Naive thymus-derived CD8-positive, alpha-beta T cell (primary cell): ENCODE measurements at places on chromosomes 1 and 21.

DNA sequence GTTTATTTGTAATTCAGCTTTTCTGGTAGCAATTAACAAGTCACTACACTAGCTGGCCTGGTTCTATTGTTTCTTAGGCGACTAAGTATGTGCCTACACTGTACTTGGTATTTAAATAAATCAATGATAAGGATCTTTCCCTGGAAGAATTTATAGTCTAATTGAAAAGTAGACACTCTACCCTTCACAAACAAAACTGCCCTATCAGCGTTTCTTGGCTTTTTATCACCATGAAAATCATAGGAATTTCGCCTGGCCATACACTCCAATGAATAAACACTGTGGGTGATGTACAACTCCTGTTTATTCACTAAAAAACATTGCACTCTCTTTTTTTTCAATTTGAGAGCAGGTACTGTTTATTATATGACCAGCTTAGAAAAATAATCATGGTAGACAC, 702.9 kb upstream of the ADGRL2 start:
- no peak for DNase-seq

DNA sequence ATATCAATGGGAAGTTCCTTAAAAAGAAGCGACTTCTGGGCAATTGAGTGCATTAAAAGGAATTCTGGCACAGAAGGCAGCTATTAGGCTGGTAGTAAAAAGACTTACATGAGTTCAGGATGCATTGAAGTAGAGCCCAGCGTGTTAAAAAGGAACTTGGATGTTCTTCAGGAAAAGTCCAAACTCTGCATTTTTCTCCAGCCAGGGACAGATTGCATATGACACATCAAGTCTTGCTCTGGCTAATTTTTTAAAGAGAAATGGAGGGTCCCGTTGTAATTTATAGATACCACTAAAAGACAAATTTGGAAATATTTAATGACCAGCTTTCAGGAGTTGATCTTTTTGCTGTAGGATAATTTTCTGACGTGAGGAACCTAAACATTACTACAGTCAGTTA, 1.2 kb downstream of the TPRG1L start:
- DNase-seq: no peak

DNA sequence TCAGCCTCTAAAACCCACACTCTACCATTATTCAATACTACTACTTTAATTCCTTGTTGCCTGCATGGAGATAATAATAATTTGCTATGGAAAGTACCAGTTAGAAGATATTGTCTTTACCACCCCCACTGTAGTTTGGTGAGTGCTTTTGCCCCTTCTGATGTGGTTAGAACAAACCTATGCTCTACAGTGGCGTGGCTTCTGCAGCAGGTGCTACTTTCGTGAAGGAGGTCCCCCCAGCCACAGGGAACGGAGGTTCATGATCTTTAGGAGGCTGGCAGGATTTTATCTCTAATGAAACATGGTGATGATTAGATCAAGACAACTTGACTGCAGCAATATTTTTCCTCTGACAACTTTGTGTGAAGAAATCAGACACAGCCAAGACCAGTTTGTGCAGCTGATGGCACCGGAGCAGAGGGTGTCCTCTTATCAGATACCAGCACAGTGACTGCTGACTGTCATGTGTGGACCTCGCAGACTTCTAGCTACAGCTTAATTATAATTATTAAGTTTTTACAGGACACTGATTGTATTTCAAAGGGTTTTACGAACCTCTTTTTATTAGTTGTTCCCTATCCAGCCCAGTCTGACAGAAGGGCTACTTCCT, 10.7 kb upstream of the TCHH start:
- no peak for DNase-seq

- peak; percentile 58 for DNase-seq
Observed at GRCh38 chr21:15005391-15005790, 59.4 kb downstream of the NRIP1 start.

- DNase-seq: no peak
Observed at GRCh38 chr1:216643176-216643575, 80.1 kb downstream of the ESRRG start.

DNA sequence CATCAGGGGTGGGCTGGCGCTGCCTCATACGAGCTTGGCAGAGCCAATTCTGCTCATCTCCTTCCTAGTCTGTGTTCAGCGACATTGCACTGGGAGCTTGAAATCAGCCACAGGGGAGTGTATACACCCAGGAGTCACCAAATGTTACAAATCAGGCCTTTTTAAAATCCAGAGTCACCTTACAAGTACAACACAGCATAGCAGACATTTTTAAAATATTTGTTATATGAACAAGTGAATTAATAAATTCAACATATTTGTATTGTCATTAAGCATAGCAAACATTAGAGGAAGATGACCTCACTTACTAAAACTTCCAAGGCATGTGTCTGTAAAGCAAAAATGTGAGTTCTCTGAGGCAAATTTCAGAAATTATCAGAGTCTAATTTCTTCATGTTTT, 210.0 kb downstream of the HLX start:
- DNase-seq: no peak

DNA sequence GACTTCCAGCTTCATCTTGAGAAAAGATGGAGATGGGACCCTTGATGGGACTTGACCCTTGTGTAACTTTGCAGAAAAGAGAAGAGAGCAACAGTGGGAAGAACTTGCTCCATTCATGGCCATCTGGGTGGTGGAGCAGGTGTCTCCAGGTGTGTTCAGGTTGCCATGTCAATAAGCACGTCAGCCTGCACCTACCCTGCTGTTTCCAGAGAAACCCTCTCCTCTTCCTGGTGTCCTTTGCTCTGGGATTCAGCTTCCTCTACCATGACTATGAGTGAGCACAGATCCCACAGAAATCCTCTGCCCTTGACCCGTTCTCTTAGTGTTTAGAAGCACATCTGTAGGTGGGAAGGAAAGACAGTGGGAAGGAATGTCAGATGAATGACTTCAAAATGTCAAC, 21.8 kb upstream of the OTUD3 start:
- DNase-seq: no peak

DNA sequence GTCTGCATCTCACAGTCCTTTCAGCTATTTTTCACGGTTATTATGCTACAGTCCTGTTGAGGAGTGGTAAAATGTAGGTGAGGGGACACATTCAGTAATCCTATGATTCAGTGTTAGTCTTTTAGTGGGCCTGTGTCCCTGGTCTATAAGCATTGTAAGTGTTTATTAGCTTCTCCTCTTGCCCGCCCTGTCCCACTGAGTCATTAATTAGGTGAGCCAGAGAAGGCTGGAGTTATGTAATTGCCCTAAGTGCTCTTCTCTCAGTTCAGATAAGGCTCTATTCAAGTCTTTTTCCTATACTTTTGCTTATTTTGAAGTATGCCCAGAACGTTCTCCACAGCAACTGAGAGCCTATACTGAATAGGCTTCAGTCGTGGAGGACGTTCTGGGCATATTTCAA, 76.3 kb upstream of the ZRANB2 start:
- no peak for DNase-seq

GRCh38 chr1:202274611-202275010, 67.1 kb downstream of the UBE2T start:
- DNase-seq: peak; percentile 24

DNA sequence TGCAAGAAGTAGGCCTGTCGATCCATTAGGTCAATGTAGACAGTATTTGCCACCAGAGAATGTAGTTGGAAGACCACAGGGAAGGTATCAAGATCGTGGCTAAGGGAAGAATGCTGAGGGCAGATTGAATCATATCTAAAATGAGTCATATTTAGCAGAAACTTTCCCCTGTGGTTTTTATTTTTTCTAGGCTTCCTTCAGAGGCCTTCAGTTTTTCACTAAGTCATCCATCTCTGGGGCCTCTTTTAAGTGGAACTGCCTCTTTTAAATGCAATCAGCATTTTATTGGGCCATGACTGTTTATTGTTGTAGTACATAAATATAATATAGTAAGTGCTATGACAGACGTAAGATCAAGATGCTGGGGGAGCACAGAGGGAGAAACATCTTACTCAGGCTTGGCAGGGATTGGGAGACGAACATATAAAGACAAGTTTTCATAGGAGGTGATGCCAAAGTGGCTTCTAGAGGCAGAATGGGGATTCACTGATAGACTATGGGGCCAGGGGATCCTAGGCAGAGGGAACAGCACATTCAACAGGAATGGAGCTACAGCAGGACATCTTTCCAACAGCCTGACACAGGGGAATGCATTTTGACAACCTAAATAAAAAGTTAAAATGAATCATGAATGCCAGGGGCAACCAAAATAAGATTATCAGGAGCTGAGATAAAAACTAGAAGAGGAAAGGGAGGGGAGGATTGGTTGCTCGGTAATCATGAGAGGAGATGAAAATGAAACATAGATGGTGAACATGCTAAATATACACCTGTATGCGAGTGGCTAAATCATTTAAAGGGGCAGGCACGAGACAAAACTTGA, 20.1 kb downstream of the UBE2U start:
- DNase-seq: no peak

DNA sequence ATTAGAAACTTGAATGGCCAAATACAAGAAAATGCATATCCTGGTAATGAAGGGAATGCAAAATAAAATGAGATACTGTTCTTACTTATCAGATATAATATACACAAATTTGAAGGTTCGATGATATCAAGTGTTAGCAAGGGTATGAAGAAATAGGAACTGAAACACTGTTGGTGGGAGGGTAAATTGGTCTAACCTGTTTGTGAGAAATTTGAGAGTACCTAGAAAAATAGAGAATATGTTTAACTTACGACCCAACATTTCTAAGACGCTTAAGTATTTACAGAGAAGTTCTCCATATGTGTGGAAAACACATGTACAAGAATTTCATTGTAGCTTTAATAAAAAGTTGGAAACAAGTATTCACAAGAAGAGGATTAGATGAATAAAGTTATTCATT, 25.9 kb downstream of the ATG4C start:
- no peak for DNase-seq

GRCh38 chr21:42793774-42794173, 85.6 kb downstream of the WDR4 start:
- DNase-seq: no peak

DNA sequence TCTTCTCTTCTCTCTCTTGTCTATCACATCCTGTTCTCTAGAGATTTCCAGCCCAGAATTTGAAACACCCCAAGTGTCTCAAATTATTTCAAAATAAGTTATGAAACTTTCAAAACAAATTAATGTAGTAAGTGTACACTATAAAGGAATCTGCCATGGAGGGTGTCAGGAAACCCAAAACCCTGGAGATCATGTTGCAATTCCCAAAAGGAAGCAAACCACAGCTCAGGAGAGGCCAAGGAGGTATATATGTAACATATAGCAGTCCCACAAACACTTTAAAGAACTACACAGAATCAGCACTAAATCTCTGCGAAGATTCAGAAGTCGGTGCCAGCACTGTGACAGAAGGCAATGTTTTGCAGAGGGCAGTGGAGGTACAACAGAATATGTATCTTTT, 26.6 kb downstream of the PTPN14 start:
- no peak for DNase-seq

DNA sequence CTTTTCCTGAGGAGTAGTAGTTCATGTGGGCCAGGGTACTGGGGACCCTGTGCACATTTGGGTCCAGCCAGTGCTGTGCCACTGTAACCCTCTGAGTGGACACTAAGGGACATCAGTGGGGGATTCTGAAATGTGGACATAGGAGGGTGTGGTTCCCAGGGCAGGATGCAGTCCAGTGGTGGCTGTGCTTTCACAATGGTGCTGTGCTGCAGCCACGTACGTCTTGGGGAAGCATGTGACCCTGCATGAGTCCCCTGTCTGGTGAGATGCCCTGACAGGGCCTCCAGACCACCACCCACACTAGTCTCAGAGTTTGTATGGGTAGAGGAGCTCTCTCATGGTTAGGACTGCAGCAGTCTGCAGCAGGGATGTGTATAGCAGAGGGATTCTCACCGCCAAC, 37.8 kb upstream of the WNT2B start:
- DNase-seq: no peak

DNA sequence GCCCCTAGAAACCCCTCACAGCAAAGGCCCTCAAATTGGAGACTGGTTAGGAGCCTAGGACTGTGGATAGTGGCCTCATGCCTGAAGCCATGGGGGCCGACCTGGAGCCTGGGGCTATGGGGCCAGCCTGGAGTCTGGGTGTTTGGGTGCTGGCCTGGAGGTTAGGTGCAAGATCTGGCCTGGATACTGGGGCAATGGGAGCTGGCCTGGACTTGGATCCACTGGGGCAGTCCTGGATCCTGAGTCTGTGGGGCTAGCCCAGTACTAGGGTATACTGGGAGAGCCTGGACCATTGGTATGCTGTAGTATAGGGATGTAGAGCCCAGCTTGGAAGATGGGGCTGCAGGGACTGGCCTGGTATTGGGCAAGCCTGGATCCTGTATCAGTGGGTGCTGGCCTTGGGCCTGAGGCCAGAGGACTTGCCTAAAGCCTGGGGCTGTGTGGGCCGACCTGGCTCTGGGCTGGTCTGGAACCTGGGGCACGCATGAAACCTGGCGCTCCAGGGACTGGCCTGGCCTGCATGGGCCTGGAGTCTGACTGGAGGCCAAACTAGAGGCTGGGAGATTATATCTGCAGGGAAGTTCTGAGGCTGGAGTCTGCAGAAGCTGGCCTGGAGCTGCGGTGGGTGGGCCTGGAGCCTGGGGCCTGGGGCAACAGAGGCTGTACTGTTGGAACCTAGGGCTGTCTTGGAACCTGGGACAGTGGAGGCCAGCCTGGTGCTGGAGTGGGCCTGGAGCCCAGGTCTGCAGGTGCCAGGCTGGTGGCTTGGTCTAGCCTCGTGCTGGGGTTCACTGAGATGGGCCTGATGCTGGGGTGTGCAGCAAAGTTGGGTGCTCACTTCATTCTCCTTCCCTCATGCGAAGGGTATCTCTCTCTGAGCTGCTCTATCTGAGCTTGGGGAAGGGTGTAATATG, 12.6 kb upstream of the DENND1B start:
- DNase-seq: no peak

DNA sequence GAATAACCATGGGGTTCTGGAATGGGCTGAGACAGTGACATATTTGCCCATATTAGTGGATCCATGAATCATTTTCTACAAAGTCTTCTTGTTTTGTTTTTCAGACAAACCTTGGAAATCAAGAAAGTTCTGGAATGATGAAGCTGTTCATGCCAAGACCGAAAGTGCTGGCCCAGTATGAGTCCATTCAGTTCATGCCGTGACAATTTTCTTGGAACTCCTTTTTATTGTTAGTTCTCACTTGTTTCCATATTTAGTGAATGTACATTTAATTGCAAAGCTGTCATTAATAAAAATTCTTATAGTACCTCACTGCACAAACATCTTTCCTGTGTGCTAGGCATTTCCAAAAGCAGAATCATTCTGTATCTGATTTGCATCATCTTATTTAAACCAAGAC, 100.6 kb upstream of the KCNJ15 start:
- DNase-seq: no peak

GRCh38 chr1:218383051-218383450, 37.9 kb downstream of the TGFB2 start:
- no peak for DNase-seq

DNA sequence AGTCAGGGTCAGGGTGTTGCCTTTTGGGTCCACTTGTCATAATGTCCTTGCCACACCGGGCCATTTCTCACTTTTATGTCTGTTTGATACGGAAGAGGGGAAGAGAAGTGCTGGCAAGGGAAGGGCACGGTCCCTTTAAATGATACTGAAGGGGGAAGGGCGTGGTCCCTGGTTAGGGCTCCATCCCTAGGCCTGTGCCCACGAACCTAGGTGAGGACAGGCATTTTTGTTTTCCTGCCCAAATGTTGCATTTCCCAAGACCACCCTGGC, 25.2 kb downstream of the B3GALT5 start:
- DNase-seq: no peak

GRCh38 chr1:59318271-59318860, 21.5 kb downstream of the FGGY start:
- no peak for DNase-seq

GRCh38 chr1:94055459-94056122, 65.4 kb downstream of the ABCA4 start:
- DNase-seq: no peak
